Liver (tissue), 10 donors: ENCODE measurements at places on chromosomes 11 and 22. TPM values are rescaled to one million over a fixed set of nuclear protein-coding genes. Genes with fewer than 3 reads are reported as not detected.

MGAT3 gene
- 0.08 TPM for total RNA-seq

TRMT2A gene
- 32.9 TPM for total RNA-seq

ST14 gene
- total RNA-seq, result 5.9 TPM

P4HA3 gene
- 0.42 TPM for total RNA-seq

KRTAP5-11 gene
- total RNA-seq, result not detected

ADAMTS15 gene
- total RNA-seq, result 1.3 TPM

KCNK7 gene
- total RNA-seq, result 0.14 TPM

FJX1 gene
- total RNA-seq, result 3.0 TPM

CECR2 gene
- 9.7 TPM for total RNA-seq

MYO18B gene
- under 0.01 TPM for total RNA-seq

BLID gene
- 0.84 TPM for total RNA-seq

OR51B2 gene
- total RNA-seq, result 0.37 TPM

AQP11 gene
- total RNA-seq, result 16.6 TPM

MMP27 gene
- not detected for total RNA-seq

DHCR7 gene
- 224 TPM for total RNA-seq

ACAD8 gene
- 14.1 TPM for total RNA-seq

OR51B6 gene
- not detected for total RNA-seq

CCDC89 gene
- total RNA-seq, result 1.0 TPM

GPHA2 gene
- not detected for total RNA-seq

DBX1 gene
- total RNA-seq, result not detected

OR52B4 gene
- total RNA-seq, result not detected

CD6 gene
- total RNA-seq, result 0.42 TPM

CCT8L2 gene
- total RNA-seq, result not detected

PRR33 gene
- not detected for total RNA-seq
